Placental epithelial cell (primary cell): ENCODE measurements at places on chromosomes 7 and 10. TPM values are rescaled to one million over a fixed set of nuclear protein-coding genes. Genes with fewer than 3 reads are reported as not detected.

MUC3A gene
- under 0.01 TPM in 1 of 2 replicates, not detected in the other for total RNA-seq

ACTA2 gene
- 45.5 and 59.0 TPM in 2 replicates for total RNA-seq

SFMBT2 gene
- 0.11 and 0.39 TPM in 2 replicates for total RNA-seq

PRF1 gene
- total RNA-seq: not detected in 2 replicates

LIPN gene
- not detected in 2 replicates for total RNA-seq

SLC29A4 gene
- total RNA-seq: under 0.01 and 0.43 TPM in 2 replicates

INA gene
- total RNA-seq: 3.5 and 6.2 TPM in 2 replicates

ZYX gene
- total RNA-seq: 42.8 and 75.5 TPM in 2 replicates

RBP3 gene
- total RNA-seq: not detected in 2 replicates

NXPH1 gene
- not detected in 2 replicates for total RNA-seq

C10orf67 gene
- 0.33 TPM in 1 of 2 replicates, not detected in the other for total RNA-seq

CALCR gene
- not detected in 2 replicates for total RNA-seq

THSD7A gene
- under 0.01 TPM in 1 of 2 replicates, not detected in the other for total RNA-seq

GATA3 gene
- total RNA-seq: 42.3 and 78.1 TPM in 2 replicates

ITPRID1 gene
- under 0.01 TPM in 1 of 2 replicates, not detected in the other for total RNA-seq

PRKCQ gene
- total RNA-seq: 0.11 and 1.2 TPM in 2 replicates

SEMA3A gene
- total RNA-seq: under 0.01 and 0.22 TPM in 2 replicates

TAF3 gene
- 2.4 and 2.6 TPM in 2 replicates for total RNA-seq

CPEB3 gene
- 0.65 and 0.79 TPM in 2 replicates for total RNA-seq

DKK1 gene
- total RNA-seq: 40.0 and 175 TPM in 2 replicates

FBXO24 gene
- total RNA-seq: 0.39 and 0.54 TPM in 2 replicates

IKZF1 gene
- under 0.01 TPM in 1 of 2 replicates, not detected in the other for total RNA-seq

TMEM26 gene
- total RNA-seq: under 0.01 TPM in 1 of 2 replicates, not detected in the other

ARMS2 gene
- not detected in 2 replicates for total RNA-seq

ADAM12 gene
- total RNA-seq: 0.79 and 4.7 TPM in 2 replicates

ATP6V0E2 gene
- 7.5 and 7.9 TPM in 2 replicates for total RNA-seq

CXCL12 gene
- 0.79 TPM in 1 of 2 replicates, not detected in the other for total RNA-seq

VGF gene
- 0.39 and 0.76 TPM in 2 replicates for total RNA-seq

MRLN gene
- total RNA-seq: not detected in 2 replicates

EIF4EBP2 gene
- 49.5 and 64.6 TPM in 2 replicates for total RNA-seq
